H4 (cell line): ENCODE measurements at places on chromosomes 5 and 9. TPM values are rescaled to one million over a fixed set of nuclear protein-coding genes. Genes with fewer than 3 reads are reported as not detected.

DNA sequence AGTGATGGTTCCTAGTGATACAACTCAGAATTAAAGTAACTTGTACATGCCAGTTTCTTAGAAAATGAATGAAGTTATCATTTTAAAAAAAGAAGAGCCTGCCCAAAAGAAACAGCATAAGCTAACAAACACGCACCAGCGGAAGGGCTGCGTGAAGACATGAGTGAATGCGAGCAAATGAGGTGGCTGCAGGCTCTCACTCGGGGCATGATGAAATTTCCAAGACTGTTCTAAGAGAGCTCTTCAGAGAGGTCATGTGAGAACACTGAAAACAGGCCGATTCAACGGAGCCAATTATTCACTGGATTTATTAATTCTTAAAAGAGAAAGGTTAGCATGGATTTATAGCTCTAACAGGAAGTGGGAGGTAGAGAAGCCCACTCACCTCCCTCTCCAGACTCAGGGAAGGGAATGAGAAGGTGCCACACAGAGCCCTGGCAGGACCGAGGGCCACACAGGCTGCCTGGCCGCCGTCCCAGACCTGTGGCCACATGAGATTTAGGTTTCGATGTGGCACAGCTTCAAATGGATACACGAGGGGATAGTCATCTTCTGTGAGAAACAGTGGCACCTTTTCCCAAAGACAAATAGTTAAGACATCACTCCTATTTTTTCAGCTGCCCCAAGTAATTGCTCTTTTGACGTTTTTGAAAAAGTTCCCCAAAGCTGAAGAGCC is 55.5 kb downstream of the HABP4 start:
- no peak for DNase-seq

CYSRT1 gene
- 0.14 and 0.37 TPM in 2 replicates for total RNA-seq

DNA sequence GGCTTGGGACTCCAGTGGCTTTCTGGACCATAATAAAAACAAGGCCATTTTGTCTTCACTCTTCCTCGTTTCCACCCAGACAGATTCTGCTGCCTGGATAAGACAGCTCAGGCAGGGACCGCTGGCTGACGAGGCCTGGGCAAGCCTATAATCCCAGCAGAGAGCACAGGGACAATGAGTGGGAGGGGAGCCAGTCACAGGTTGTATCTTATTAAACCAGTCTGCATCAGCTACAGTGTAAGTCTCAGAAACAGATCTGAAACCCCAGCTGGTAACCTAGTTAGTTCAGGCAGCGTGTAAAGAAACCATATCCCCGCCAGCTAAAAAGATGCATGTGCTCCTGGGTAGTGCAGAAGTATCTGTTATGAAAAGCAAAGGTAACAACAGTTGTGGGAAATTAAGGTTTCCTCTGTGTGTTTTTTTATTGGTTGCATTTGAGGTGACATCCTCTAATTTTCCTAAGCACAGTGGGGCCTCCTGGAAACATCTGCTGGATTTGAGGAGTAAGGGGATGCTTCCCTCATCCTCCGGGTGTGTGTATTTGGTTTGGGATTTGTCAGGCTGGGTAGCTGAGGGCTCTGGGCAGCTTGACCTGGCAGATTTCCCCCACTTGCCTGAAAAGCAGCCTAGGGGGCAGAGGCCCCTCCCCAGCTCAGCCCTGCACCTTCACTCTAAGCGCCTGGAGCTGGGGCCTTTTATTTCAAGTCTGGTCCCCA is 15.2 kb upstream of the TAL2 start:
- DNase-seq: no peak

- peak; percentile 95 for DNase-seq
Observed at GRCh38 chr5:78547183-78547582, 101.4 kb downstream of the LHFPL2 start.

DNA sequence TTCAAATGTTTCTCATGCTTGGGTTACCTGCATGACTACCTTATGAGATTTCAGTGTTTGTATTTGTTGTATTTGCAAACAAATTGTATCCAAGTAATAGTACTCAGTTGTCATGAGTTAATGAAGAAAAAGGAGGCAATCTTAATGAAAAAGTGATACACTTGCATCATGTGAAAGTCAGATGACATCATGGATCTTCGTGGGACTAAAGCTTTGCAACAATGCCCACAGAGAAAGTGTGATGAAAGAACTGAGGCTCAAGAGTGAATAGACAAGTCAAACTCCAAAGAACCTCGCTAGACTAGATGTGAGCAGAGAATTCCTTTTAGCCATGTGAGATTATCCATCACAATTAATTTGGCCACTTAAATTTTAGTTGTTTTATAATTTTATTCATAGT is 75.4 kb upstream of the ADRB2 start:
- DNase-seq: no peak

DNA sequence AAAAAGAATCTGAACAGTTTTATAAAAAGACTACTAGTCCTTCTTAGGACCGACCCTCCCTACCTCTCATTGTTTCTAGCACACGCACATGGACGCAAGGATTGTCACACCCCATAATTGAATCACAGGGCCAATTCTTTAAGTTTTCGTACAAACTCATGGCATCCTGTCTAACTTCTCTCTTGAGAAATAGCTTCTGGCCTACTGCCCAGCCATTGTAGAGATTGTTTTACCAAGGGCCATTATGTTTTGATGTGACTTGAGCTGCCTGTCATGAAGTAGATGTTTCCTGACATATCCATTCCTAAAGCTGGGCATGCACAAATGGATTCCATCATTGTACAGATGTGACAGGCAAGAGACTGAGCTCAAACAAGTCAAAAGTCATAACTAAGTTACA is 1672.1 kb upstream of the C9orf72 start:
- no peak for DNase-seq

- no peak for DNase-seq
Observed at GRCh38 chr9:109517901-109518377, 19.8 kb upstream of the PTPN3 start.

GRCh38 chr5:547086-547924 is 23.1 kb upstream of the SLC9A3 start:
- DNase-seq: no peak

GRCh38 chr5:171275841-171276544 is 33.1 kb upstream of the TLX3 start:
- DNase-seq: no peak

DNA sequence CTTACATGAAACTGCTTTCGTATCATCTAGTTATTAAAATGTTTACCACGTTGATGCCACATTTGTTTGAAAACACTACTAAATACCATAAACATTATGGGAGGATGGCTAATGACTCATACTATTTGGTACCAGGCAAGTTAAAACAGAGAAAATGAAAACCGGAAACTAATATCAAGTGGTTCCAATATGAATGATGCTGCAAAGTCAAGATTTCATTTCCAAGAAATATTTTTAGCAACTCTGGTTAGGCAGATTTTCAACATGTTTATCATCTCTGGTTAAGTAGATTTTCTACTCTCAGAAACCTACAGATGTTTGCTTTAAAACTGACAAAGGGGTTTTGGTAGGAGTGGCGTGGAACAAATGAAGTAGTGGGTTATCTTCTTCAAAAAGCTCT is 4.9 kb upstream of the F2R start:
- DNase-seq: peak; percentile 34

DNA sequence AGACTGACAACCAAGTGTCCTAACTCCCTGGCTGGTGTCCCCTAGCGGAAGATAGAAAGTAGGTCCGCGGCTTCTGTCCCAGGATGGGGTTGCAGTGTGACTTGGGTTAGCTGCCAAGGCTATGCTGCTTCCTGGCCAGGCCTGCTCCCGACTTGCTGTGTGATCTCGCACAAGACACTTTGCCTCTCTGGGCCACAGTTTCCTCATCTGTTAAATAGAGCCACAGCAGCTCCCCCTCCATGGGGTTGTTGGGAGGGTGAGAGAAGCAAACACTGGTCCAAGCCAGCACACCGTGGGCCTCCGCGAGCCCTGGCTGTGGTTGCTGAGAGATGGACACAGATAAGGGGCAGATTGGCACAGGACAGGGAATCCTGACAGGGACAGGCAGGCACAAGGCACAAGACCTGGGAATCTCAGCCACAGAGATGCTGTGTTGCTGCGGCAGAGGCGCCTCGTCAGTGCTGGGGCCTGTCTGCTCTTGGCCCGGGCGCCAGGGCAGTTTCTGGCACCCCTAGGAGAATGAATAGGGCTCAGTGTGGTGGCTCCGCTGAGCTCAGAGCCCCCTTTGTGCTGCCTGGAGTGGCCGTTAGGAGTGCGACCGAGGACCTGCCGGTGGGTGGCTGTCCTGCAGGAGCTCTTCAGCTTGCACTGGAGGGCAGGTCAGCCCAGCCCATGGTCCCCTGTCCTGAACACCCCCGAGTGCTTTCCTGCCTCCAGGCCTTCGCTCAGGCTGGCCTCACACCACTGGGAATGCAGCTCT is 1.8 kb upstream of the SH2D3C start:
- no peak for DNase-seq

CDX1 gene
- not detected in 2 replicates for total RNA-seq

KCNV2 gene
- not detected in 2 replicates for total RNA-seq

CCL28 gene
- not detected in 2 replicates for total RNA-seq
